ENCODE measurements at places on chromosomes 4 and X.

GRCh38 chr4:35491093-35491492 lies 753.2 kb downstream of the ARAP2 start:
- DNase-seq, result no peak

GRCh38 chr4:86450861-86451260 lies 91.0 kb upstream of the MAPK10 start:
- DNase-seq, result no peak

GRCh38 chr4:97235521-97235920 lies 907.8 kb downstream of the STPG2 start:
- DNase-seq, result no peak

- DNase-seq, result no peak
These were observed 795.2 kb downstream of the PCDH18 start for GRCh38 chr4:136737066-136737465.

GRCh38 chr4:128819082-128819742 lies 9.7 kb downstream of the JADE1 start:
- no peak for DNase-seq

DNA sequence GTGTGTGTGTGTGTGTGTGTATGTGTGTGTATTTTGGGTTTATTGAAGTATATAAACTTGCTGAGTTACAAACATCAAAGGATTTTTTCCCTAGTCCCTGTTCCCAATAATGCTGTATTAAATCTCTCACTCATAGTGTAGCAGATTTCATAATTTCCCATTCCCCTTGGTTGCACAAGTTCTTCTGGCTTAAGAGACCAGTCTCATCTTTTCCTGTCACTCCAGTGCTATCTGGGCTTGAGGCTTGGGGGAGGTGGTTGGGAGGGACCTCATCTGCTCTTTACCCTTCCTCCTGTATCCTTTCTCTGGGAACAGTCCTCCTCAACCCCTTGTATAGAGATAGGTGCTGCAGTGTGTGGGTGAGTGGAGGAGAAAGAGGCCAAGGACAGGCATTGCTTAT lies 285.4 kb upstream of the BOD1L1 start:
- DNase-seq, result peak; percentile 87

DNA sequence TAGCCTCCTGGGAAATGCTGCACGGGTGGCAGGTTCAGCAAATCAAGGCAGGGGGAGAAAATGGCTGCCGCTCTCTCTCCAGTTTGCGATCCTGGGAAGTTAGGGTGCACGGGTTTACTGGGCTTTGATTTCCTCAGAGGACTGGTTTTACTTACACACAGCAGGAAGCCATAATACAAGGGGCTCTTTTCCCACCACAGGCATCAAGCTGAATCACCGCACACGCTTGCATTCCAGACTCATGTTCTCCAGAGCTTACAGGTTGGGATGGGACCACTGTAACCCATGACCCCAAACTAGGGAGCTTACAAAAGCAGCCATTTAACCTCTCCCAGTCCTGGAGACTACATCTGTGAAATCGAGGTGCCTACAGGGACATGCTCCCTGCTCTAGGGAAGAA lies 159.8 kb downstream of the DHRSX start:
- DNase-seq, result no peak

DNA sequence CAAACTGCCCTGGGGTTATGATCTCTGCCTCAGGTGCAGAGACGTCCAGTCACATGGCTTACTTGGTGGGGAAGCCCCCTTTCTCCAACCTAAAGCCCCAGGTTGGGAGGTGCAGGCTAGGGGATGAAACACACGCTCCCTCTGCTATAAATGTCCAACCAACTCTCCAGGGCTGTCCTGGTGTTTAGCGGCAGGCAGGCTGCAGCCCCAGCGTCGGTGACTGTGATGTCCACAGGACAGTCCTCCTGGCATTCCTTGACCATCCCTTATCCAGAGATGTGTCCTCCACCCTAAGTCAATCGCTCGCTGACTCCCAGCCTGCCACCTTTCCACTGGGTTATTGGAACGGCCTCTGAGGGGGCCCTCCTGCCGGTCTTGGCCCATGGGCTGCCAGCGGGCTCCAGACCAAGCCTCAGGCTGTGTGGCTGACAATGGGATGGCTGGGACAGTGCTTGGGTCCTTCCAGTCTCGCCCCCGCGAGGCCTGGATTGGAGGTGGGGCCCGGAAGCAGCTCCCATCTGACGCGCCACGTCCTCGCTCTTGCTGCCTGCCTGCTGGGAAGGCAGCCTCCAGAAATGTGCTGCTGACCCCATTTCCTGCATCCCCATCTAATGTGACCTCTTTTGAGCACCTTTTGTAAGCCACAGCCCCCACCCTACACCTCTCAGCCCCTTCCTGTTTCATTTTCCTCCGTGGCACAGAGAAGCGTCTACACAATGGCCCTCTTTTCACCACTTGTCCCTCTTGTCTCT lies 60.8 kb upstream of the ADRA2C start:
- no peak for DNase-seq

GRCh38 chr4:113008716-113009115 lies 40.7 kb upstream of the ANK2 start:
- no peak for DNase-seq

DNA sequence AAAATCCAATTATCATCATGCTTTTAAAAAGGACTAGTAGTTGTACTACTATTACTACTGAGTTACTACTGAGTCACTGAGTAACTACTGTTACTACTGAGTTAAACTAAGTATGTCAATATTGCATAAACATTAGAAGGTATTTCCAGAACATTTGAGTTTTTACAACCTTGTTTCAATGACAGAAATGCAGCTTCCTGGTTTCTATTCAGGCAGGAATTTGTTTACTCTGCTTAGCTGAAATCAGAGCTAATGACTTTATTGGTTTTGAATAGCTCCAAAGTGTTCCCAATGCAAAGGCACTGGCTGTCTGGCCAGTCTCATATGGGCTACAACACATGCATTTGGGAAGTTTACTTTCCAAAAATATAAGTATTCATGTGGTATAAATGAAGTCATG lies 12.0 kb downstream of the RPS6KA6 start:
- DNase-seq, result no peak

DNA sequence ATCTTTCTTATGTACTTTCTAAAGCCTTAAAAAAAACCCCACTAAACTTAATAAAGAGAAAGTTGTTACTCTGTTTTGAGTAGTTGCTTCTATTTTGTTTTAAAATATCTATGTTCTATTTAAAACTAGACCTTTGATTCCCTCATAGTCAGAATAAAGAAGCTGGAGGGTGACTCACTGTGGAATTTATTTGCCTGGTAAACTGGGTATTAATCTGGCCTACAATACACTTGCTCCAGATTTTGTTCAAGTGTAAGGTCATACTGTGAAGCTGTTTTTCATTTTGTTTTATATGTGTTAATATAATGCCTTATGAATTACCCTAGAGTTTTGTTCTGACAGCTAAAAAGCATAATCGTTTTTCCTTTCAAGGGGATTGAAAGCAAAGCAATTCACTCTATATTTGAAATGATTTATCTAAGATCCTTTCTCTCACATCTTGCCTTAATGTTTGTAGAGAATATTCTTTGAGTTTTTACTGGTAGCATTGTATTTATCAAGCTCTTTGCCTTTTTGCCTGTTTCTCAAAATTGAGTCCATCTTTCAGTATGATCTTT lies 277.4 kb upstream of the PITX2 start:
- DNase-seq, result no peak

DNA sequence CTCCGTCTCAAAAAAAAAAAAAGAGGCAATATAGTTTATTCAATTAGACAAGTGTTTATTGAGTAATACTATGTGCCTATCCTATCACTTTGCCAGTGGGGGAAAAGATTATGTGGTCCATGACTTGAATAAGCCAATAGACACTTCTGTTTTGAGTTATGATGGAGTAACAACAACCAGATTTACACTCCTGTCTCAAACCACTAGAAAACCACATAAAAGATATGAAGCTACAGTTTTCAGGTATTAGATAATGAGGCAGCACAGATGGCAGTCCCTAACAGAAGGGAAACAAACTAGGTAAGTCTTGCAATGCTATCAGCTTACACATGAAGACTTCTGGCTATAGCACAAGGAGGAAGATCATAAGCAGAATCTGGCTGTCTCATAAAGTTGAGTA lies 22.5 kb downstream of the NFXL1 start:
- DNase-seq, result no peak

DNA sequence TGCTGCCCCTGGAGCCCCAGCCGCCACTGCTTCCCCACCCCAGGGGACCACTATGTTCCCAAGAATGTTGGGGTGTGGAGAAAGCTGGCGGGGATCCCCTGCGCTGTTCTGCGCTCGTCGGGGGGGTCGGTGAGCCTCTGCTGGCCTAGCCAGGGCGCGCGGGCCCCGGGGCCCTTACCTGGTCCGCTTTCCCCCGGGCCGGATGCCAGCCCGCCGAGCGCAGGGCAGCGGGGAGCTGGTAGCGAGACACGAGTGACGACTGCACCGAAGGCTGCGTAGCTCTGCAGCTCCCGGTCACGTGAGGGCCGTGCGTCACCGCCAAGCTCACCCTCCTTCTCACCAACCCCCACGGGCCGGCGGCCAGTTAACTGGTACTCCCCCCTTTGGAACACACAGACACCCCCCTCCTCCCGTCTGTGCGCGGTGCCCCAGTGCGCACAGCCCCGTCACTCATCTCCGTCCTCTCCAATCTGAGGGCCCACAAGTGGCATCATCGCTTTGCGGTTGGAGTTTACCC lies at the start of gene BEX1:
BEX1 (minus strand) TSS at position 254 of the 517 bp plus-strand sequence. CDS start 897 bp downstream, outside the sequence.
- DNase-seq, result peak; percentile 23

DNA sequence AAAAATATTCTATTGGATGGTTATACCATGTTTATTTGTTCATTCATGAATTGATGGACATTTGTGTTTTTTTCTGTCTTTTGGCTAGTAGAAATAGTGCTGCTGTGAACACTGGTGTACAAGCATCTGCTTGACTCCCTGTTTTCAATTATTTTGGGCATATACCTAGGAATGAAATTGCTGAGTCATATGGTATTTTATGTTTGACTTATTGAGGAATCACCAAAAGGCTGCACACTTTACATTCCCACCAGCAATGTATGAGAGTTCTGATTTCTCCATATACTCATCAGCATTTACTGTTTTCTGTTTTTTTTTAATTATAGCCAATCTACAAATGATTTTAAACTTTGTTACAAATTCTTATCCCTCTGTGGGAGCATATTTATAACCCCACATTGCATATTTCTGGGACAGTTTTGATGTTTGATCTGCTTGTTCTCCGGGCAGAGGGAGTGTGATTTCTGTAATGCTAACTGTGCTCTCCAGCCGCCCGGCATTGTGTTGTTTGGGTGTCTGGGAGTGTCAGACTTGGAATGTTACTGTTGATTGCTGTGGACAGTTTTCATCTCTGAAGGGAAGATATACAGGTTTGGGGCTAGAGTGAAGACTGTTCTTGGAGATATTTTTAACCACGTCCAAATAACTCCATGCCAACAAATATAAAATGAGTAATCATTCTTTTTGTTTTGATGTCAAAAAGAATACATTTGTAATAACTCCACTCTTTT lies 60.5 kb upstream of the PGRMC2 start:
- peak; percentile 56 for DNase-seq

DNA sequence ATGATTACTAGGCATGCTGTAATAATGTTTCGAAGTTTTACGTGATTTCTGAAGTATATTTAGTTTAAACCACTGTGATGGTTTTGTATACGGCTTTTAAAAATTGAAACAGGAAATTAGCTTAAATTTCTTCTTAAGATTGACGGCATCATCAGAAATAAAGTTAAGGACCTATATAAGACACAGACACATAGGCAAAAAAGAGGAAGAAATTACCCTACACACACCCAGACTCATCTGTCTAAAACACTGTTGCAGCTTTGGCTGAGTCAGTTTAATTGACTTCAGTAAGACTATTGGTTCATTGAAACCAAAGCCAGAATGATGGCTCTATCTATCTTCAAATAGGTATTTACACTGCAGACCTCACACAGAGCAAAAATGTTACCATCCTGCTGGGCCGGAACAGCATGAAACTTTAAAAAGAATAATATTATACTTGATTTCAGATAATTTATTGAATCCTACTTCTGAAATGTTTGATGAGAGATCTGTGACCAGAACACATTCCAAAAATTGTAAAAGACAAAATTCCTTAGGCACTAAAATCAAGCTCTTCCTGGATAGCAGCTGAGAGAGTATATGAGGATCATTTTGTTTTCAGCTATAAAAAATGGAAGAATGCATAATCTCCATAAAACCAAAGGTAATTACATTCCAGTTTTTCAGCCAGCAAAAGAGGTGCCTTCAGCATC lies 4.5 kb downstream of the HHIP start:
- no peak for DNase-seq

DNA sequence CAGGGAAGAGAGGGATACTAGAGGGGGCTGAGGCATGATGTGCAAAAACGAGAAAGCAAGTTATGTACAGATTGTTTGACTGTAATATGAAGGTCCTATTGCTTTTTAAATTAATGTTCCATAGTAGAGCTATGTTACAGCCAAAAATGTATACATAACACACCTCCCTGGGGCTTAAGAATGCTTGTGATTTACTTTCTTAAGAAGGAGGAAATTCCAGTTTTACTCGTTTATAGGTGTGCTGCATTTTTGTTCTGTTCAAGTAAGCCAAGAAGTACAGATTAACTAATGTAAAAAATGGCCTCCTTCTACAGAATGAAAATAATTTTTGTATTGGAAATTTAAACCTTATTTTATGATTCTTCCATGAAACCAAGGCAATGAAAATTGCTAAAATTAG lies 614.4 kb upstream of the NR3C2 start:
- no peak for DNase-seq

All from fibroblast of mammary gland (primary cell).